ENCODE measurements at places on chromosomes 13 and 19. TPM values are rescaled to one million over a fixed set of nuclear protein-coding genes. Genes with fewer than 3 reads are reported as not detected.

The SGCG gene
- total RNA-seq = not detected

The ZIM2 gene
- not detected for total RNA-seq

The EBI3 gene
- total RNA-seq = 14.2 TPM

The RFPL4AL1 gene
- total RNA-seq = not detected

The SERP2 gene
- 0.57 TPM for total RNA-seq

The ZNF709 gene
- 2.5 TPM for total RNA-seq

The SAFB gene
- total RNA-seq = 132 TPM

The CEACAM3 gene
- not detected for total RNA-seq
